Mesendoderm (in vitro differentiated cells): ENCODE measurements at places on chromosomes 2 and 18.

DNA sequence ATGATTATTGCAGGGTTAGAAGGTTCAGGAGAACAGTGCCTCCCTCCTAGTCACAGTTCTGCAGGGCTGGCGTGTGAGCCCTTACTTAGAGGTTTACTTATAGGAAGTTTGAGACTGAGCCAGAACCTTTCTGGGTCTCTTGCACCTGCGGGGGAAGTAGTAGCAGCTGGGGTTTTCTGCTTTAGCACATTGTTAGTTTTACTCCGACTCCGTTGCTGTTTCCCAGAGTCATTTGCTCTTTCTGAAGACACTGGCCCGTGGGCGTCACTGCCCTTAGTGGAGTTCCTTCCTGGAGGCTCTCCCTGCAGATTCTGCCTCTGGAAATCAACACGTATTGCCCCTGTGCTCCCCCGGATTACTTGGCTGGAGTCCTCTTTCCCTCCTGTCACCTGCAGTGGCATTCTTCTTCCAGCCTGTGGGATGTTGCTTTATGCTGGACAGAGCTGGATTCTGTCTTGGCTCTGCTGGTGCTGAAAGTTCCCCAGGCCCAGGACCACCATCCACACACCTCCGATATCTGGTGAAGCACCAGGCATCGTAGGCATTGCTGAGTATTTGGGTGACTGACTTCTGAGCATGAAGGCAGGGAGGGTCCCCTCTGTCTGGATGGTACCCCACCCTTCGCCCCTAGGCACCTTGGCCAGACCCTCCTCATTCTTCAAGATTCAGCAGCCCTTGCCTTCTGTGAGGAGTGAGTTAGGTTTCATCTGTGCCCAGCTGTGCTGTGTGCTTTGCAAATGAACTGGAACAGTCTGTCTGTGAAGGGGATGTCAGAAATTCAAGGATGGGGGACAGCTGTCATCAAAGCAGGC is 51.7 kb downstream of the AGAP1 start:
- H3K27ac ChIP-seq = no peak overlapping the region
- no peaks in the 10 kb centered on the region for H3K36me3 ChIP-seq

- no peaks in the 10 kb centered on the region for H3K27me3 ChIP-seq
- H3K4me3 ChIP-seq = no peak overlapping the region
- no peak for DNase-seq
- H3K4me1 ChIP-seq = no peaks in the 10 kb centered on the region
- H3K36me3 ChIP-seq = no peaks in the 10 kb centered on the region
- no peak overlapping the region for H3K27ac ChIP-seq
Observed at GRCh38 chr2:13002536-13003331, 286.0 kb downstream of the TRIB2 start.

GRCh38 chr2:96116424-96116878 is at the start of gene ADRA2B:
Gene ADRA2B, minus strand, starts transcription at chr2:96116571. Its CDS starts 422 bp downstream, at chr2:96116149.
- H3K4me3 ChIP-seq = peak within 1 kb of the TSS; percentile 26
- no peak within 1 kb of the TSS for H3K27ac ChIP-seq
- no peaks in the 10 kb centered on the region for H3K4me1 ChIP-seq
- DNase-seq = peak; percentile 85
- H3K27me3 ChIP-seq = no peaks in the 10 kb centered on the region

DNA sequence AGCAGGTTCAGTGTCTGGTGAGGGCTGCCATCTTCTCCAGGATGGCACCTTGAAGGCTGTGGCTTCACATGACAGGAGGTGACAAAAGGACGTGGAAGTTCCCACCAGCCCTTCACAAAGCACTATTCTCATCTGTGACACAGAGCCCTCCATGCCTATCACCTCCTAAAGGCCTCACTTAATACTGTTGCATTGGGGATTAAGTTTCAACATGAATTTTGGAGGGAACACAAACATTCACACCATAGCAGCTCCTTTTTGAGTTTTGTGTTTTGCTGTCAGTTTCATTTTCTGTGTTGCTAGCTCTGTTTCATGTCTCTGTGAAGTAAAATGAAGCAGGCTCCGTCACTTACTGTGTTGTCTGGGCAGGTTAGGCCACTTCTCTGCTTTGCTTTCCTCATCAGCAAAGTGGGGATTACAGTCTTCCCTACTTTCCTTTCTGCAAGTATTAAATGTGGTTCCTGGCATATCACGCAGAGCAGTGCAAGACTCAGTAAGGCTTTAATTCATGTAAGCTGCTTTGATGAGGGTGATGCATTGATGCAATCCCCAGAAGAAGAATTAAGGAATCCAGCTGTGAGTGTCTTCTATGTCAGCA is 31.6 kb downstream of the LIMS1 start:
- H3K27ac ChIP-seq = no peak overlapping the region
- no peaks in the 10 kb centered on the region for H3K36me3 ChIP-seq
- no peaks in the 10 kb centered on the region for H3K27me3 ChIP-seq

DNA sequence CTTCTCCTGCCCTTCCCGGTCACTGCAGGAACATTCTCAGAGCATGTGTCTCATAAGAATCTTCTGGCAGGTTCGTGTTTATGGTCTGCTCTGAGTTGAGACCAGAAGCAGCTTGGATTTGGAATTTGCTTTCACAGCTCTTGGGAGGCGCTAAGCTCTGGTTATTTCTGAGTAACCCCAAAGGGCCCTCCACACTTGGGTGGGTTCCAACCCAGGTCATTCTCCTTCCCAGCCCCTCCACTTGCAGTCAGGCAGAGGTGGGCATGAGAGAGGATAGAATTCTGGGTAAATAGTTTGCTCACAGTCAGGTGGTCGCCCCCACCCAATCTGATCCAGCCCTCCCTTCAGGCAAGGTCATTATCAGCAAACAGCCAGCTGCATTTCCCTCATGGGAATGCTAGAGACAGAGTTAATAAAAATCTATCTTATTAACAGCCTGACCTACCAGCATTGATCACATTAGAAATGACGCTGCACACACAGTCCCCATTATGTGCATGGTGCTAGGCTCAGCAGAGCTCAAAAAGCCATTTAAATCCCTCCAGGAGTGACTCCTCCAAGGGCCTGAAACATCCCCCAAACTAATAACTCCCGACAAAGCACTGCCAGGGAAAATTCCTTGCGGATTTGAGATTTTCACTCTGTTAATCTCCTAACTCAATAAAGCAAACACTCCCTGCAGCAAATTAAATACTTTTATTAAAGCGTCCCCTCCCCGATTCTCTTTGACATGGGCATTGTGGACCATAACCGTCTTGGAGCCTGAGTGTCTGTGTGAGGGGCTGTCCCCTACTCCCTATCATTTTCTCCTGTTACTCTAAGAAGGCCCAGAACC is 61.9 kb downstream of the SLC4A5 start:
- H3K27ac ChIP-seq = no peak overlapping the region
- no peaks in the 10 kb centered on the region for H3K36me3 ChIP-seq
- no peaks in the 10 kb centered on the region for H3K27me3 ChIP-seq
- DNase-seq = no peak
- no peaks in the 10 kb centered on the region for H3K4me1 ChIP-seq

DNA sequence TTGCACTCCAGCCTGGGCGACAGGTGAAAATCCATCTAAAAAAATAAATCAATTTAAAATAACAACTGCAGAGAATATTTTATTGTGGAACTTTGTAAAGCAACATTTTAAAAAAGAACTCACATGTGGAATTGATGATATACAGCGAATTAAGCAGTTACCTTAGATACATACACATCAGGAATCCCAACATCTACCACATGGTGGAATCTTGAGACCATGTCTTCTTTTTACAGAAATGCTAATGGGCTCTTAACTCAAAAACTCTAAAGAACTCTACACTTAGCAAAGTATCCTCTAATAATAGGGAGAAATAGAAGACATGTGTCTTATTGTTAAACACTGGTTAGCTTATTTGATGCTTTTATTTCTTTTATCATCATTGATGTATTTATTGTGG is 373.6 kb downstream of the CDH7 start:
- H3K4me1 ChIP-seq = no peaks in the 10 kb centered on the region
- H3K27ac ChIP-seq = no peak overlapping the region
- no peaks in the 10 kb centered on the region for H3K27me3 ChIP-seq
- H3K4me3 ChIP-seq = no peak overlapping the region
- H3K36me3 ChIP-seq = no peaks in the 10 kb centered on the region

GRCh38 chr2:8435608-8436007 is 246.2 kb upstream of the ID2 start:
- H3K4me3 ChIP-seq = no peak overlapping the region
- H3K27me3 ChIP-seq = no peaks in the 10 kb centered on the region
- no peaks in the 10 kb centered on the region for H3K4me1 ChIP-seq
- H3K36me3 ChIP-seq = no peaks in the 10 kb centered on the region

DNA sequence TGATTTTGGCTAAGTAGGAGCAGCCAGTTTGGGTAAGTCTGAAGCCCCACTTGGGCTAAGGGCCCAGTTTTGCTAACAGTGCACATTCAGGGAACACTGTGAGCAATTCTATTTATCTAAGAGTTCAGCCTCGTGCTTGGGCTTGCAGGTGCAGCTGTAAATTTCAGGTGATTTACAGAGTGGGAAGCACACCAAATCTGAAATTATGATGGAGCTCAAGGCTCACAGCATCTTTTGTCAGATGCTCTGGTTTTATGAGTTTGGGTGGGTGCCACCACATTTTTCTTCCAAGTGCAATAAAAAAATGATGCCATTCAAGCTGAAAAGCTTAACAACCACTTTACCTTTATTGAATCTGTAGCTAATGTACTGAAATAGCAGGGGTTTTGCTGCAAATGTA is 671.2 kb downstream of the LRRTM4 start:
- no peak for DNase-seq
- H3K27ac ChIP-seq = no peak overlapping the region
- H3K27me3 ChIP-seq = no peaks in the 10 kb centered on the region
- no peaks in the 10 kb centered on the region for H3K4me1 ChIP-seq
- H3K4me3 ChIP-seq = no peak overlapping the region
- no peaks in the 10 kb centered on the region for H3K36me3 ChIP-seq

GRCh38 chr18:46946656-46947282 is 29.4 kb downstream of the KATNAL2 start:
- peak; percentile 96 for DNase-seq
- peak overlapping the region; percentile 87 for H3K4me3 ChIP-seq
- no peaks in the 10 kb centered on the region for H3K4me1 ChIP-seq
- no peaks in the 10 kb centered on the region for H3K27me3 ChIP-seq
- no peak overlapping the region for H3K27ac ChIP-seq
- H3K36me3 ChIP-seq = no peaks in the 10 kb centered on the region

- H3K4me3 ChIP-seq = no peak overlapping the region
- DNase-seq = no peak
- H3K27ac ChIP-seq = no peak overlapping the region
- no peaks in the 10 kb centered on the region for H3K4me1 ChIP-seq
Observed at GRCh38 chr18:28816155-28816554, 639.2 kb upstream of the CDH2 start.

GRCh38 chr2:17634997-17635396 is 94.5 kb downstream of the VSNL1 start:
- H3K36me3 ChIP-seq = no peaks in the 10 kb centered on the region
- no peak for DNase-seq
- H3K27ac ChIP-seq = no peak overlapping the region
- no peaks in the 10 kb centered on the region for H3K27me3 ChIP-seq

DNA sequence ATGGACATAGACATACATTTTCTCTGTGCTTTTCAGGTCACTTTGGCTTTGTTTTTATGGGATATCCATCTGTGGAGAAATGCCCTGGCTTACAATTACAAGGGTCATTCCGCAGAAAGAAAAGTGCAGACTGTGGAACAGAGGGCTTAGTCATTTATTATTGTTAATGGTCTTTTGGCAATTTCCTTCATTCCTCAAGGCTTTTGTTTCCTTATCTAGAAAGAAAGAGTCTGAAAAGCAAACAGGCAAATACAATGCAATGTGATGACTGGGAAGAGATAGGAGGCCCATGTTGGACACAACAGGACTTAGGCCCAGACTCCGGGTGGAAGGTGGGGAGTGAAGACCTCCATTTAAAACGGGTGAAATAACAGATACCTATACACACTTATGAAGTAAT is 129.5 kb upstream of the CAVIN2 start:
- H3K27ac ChIP-seq = no peak overlapping the region
- no peak overlapping the region for H3K4me3 ChIP-seq
- H3K4me1 ChIP-seq = no peaks in the 10 kb centered on the region
- H3K27me3 ChIP-seq = no peaks in the 10 kb centered on the region
- H3K36me3 ChIP-seq = no peaks in the 10 kb centered on the region
- DNase-seq = peak; percentile 3

- DNase-seq = peak; percentile 98
- H3K4me3 ChIP-seq = peak within 1 kb of the TSS; percentile 28
- H3K27ac ChIP-seq = peak within 1 kb of the TSS; percentile 96
- H3K4me1 ChIP-seq = peaks cover 7% of the 10 kb centered on the region
- H3K27me3 ChIP-seq = no peaks in the 10 kb centered on the region
Observed at GRCh38 chr18:6729247-6730091, at the start of gene ARHGAP28. Gene ARHGAP28, plus strand, starts transcription at chr18:6729716. Its CDS starts 106 bp downstream, at chr18:6729822.

- peak overlapping the region; percentile 99 for H3K4me3 ChIP-seq
- H3K36me3 ChIP-seq = no peaks in the 10 kb centered on the region
- peaks cover 4% of the 10 kb centered on the region for H3K4me1 ChIP-seq
- no peak overlapping the region for H3K27ac ChIP-seq
- H3K27me3 ChIP-seq = no peaks in the 10 kb centered on the region
- no peak for DNase-seq
Observed at GRCh38 chr18:51195086-51195450, 2.4 kb downstream of the MEX3C start.

DNA sequence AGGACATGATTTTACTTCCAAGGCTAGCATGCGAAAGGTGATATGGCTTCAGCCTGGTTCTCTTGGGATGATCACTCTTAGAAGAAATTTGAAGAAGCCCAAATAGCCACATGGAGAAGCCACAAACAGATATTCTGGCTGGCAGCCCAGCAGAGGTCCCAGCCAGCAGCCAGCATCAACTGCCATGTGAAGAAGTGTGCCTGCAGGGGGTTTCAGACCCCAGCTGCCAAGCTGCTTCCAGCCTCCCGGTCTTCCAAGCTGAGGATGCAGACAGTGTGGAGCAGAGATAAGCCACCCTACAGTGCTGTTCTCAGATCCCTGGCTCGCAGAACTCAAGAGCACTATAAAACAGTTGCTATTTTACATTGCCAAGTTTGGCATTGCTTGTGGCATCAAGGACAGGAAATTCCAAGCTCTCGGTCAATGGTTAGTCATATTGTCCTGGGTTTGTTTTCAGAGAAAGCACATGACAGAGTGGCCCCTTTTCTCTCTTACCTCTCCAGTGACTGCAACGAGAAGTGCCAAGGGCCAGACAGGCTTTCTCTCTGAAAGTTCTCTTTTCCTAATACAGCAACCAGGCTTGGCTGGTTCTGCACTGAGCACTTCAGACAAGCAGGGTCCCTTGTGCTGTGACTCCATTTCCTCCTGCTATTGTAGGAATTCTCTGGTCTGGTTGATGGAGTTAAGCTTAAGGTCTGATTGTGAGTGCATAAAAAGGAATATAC is 223.7 kb downstream of the ANKRD30B start:
- no peaks in the 10 kb centered on the region for H3K36me3 ChIP-seq
- no peak for DNase-seq
- no peak overlapping the region for H3K4me3 ChIP-seq
- no peak overlapping the region for H3K27ac ChIP-seq
- H3K27me3 ChIP-seq = no peaks in the 10 kb centered on the region
